ENCODE measurements at places on chromosomes 1 and 21.

DNA sequence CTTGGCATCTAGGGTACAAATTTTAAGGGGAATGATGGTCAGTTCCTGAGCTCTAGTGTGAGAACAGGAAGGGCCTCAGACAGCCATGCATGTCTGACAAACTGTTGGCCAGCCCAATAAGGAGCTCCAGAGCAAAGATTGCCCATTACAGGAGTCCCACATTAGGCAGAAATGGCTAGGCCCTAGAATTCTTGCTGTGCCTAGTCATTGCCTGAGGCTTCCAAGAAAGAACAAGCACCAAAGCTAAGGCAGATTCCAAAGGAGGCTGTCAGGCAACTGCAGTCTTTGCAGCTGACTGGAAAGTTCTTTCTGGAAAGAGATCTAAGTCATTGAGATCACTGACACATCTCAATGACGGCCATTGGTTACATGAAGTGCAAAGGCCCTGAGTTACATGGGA lies 3.9 kb upstream of the STIL start:
- DNase-seq = no peak

DNA sequence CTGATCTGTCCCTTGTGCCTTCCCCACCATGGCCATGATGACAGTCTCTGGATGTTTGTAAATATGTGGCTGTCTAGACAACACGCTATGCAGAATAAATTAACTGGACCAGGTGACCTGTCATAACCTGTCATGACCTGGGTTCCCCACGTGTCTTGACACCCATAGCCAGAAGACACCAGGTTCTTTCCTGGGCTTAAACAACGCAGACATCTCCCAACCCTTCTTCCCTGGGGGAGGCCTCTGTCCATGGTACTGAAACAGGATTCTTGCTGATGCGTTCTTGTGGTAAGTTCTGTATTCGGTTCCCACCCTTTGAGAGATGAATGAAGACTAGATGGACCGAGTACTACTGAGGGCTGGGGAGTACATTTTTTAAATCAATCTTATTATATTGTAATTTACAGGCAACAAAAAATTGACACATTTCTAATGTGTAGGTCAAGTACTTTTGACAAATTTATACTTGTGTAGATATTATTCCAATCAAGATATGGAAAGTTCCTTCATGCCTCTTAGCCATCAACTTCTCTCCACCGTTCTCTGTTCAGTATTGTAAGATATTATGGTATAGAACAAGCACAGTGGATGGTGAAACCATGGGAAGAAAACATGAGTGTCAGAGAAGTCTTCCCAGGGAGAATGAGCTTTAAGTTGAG lies 738.8 kb downstream of the PTPRU start:
- no peak for DNase-seq

- no peak for DNase-seq
Observed at GRCh38 chr1:65066419-65066765, 81.6 kb upstream of the AK4 start.

DNA sequence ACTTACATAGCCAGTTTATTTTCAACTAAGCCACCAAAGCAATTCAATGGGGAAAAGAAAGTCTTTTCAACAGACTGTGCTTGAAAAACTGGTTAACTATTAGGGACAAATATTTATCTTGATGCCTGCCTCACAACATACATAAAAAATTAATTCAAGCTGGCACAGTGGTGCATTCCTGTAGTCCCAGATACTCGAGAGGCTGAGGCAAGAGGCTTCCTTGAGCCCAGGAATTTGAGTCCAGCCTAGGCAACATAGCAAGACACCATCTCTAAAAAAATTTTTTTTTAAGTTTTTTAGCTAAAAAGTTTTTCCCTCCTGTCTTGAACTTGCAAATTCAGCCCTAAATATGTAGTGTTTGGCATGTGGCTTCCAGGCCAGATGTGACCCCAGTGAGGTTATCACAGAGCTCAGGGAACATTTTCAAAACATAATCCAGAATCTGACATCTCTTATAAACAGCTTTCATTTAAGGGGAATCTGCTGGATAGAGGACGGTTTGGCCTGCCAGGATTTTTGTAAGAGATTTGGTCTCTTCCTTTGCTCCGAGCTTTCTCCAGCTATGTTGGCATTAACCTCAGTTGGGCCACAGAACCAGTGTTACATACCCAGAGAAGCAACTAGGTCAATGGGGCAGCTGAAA lies 46.4 kb downstream of the COL6A1 start:
- no peak for DNase-seq

- DNase-seq = no peak
Observed at GRCh38 chr1:154264454-154264853, 8.0 kb upstream of the HAX1 start.

DNA sequence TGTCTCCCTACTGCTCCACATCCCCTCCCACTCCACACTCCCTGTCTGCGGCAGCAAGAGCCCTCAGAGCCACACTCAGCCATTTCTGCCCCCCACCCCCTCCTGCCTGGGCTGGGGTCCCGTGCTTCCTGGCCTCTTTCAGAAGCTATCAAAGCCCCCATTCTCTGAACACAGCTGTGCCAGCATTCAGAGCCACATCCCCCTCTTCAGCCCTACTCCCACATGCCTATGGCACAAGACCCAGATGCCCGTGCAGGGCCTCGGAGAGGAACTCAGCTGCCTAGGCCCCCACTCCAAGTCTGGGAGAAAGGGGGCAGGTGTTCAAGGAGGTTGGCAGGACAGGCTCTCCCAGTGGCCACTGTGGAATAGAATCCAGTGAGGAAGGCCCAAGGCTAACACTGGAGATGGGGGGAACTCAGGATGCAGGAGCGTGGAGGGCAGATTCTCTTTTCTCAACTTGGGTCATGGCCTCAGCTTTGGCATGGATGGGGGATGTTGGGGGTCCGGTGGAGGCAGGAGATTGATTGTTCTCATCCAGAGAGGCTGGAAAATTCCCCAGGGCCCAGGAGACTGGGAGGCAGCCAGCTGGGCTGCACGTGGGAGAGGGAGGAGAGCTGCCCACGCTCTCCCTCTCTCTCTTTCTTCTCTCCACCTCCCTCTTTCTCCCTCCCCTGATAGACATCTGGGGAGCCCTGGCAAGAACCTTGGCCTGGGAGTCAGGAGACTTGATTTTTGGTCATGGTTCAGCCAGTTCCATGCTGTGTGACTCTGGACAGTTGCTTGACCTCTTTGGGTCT lies 3.5 kb upstream of the BCAN start:
- DNase-seq = no peak

- no peak for DNase-seq
Observed at GRCh38 chr1:64631346-64632034, 113.4 kb upstream of the RAVER2 start.

DNA sequence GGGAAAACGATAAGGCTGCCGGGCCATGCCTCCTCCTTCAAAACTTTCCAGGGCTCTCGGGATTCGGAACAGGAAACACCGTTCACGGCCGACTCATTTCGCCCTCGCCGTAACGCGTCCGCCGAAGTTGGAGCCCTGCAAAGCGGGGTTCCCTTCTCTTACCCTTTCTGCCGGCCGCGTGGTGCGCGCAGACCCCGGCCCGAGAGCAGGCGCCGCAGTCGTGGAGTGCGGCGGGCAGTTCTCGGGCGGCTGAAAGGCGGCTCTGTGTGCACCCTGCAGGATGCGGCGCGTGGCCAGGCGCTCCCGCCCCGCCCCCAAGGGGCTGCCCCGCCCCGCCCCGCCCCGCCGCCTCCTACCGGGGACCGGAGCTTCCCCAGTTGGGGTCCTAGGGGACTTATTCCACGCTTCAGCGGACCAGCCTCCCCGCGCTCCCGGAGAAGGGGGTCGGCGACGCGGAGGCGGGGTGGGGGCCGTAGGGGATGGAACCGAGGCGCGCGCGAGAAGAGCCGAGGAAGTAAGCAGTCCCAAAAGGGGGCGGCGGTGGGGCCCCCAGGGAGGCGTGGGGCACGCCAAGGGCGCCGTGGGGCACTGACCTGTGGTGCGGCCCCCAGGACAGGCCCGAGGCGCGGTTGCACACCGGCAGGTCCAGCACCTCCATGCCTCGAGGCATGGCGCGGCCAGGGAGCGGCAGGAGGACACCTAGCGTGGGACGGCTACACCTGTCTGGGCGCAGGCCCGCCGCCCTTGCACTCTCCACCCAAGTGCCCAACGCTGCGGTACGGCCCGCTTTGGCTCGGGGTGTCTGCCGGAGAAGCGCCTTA lies at the start of gene MCOLN2:
TSS of gene MCOLN2 (minus strand) at position 268 of the 821 bp plus-strand sequence. CDS start at position 27, 241 bp downstream.
- DNase-seq = peak; percentile 67

- DNase-seq = no peak
Observed at GRCh38 chr21:15749861-15750159, 20.0 kb downstream of the USP25 start.

DNA sequence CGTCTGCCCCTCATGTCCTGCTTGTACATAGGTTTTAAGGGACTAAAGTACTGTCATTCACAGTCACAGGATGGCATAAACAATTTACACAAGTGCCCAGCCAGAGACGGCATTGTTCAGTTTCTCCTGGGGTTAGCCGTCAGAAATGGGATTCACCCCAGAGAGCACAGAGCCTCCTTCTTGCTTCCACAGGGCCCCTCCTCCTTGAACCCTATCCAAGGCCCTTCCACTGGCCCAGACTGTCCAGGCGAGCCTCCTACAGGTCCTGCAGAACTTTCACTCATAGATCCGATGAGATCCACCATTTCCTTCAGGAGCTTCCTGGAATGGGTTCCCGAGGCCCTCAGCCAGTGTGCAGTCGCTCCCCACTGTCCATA lies 10.0 kb downstream of the AVPR1B start:
- no peak for DNase-seq

DNA sequence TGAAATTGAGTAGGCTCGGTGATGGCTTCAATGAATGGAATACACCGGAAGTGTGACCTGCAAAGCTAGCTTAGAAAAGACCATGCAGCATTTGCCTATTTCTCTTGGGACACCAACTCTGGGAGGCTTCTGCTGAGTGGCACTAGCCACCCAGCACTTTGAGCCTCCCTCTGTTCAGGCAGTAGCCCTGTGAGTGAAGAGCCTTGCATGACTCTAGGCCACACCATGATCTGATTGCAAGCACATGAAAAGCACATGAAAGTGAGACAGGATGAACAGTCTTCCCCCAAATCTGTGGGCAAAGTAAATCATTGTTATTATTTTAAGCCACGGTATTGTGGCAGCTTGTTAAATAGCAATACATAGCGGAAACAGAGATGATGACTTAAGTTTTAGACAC lies 2.8 kb downstream of the CD48 start:
- no peak for DNase-seq

DNA sequence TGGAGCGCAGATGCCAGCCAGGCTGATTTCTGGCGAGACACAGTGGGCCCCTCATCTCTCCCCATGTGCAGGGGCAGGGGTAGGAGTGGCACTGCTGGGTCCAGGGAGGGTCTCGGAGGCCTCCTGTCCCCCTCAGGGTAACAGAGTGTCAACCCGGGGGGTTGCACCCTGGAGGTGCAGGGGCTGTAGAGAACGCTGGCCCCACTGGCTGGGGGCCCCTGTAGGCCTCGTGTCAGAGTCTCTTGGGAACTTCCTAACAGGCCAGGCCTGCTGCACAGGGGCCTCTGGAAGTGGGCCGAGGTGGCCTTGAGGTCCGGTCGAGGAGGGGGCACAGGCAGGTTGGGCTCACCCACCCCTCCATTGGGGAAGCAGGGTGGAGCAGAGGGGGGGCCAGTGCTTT lies 38.9 kb upstream of the AJAP1 start:
- DNase-seq = no peak

Data from kidney (tissue), 22 donors.